ENCODE measurements at places on chromosomes 5 and 9.

GRCh38 chr9:83449983-83450382 is 88.2 kb downstream of the FRMD3 start:
- DNase-seq, result peak; percentile 27

DNA sequence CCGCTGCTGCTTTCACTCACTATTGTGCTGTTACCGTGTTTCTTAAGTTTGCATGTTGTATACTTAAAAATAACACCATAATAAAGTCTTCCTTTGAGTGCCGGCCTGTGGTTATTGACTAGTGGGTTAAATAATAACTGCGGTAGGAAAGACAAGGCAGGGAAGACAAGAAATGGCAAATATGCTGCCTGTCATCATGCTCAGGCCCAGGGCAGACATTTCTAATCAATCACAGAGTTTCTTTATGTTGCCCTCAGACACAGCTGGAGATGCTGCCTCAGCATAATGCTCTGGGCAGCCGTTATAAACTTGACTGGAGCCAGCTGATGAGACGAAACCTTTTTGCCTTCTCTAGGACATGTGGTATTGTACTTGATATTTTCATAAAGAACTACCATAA is 215.0 kb downstream of the GAPVD1 start:
- no peak for DNase-seq

DNA sequence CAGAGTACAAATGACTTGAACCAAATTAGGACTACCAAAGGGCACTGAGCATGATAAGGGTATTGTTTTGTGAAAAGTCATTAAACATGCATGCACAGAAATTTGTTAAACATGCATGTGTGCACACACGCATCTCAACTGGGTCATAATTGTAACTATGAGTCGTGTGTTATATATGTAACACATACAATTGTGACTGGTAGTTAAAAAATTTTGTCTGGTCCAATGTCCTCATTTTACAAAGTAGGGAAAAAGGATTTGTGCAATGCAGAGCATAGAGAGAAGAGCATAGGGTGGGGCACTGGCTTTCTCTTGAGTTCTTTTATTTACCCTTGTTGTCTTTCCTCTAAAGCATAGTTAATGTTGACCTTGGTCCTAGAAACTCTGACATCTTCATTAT is 19.3 kb upstream of the IGFBPL1 start:
- no peak for DNase-seq

DNA sequence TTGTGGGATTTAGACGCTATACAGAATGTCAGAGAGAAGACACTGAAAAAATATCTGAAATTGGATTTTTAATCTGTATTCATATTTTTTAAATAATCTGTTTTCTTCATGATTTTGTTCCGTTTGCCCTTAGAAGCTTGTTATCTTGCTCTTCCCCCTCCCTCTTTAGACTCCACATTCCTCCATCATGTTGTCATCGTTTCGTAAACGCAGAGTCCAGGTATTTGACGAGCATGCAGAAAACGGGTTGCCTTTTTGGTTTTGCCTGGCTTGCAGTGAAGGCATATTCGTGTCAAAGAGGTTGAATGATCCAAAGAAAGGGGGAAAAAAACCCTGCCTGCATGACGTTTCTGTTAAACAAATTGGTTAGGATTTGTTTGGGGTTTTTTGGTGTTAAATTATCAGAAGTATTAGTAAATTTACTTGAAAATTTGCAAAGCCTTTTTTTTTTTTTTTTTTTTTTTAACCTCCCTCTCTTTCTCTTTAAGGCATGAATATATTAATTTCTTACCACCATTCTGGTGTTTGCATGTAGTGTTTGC is 2.9 kb downstream of the SPTAN1 start:
- DNase-seq, result no peak

DNA sequence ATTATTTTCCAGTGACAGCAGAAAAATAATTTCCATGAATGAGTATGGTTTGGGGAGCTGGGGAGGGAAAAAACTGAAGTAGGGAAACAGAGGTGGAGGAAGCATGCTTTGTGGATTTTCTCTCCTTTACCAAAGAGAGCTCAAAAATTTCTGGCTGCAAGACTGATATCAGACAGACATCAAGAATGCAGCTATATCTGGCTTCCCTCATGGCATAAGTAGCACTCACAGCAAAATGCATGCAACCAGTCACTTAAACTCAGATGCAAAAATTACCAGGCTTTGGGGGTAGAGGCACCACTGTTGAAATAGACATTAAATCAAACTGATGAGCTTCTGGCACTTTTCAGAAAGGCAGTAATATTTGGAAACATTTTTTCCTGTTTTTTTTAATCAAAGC is 196.9 kb downstream of the TSSK1B start:
- DNase-seq, result no peak

DNA sequence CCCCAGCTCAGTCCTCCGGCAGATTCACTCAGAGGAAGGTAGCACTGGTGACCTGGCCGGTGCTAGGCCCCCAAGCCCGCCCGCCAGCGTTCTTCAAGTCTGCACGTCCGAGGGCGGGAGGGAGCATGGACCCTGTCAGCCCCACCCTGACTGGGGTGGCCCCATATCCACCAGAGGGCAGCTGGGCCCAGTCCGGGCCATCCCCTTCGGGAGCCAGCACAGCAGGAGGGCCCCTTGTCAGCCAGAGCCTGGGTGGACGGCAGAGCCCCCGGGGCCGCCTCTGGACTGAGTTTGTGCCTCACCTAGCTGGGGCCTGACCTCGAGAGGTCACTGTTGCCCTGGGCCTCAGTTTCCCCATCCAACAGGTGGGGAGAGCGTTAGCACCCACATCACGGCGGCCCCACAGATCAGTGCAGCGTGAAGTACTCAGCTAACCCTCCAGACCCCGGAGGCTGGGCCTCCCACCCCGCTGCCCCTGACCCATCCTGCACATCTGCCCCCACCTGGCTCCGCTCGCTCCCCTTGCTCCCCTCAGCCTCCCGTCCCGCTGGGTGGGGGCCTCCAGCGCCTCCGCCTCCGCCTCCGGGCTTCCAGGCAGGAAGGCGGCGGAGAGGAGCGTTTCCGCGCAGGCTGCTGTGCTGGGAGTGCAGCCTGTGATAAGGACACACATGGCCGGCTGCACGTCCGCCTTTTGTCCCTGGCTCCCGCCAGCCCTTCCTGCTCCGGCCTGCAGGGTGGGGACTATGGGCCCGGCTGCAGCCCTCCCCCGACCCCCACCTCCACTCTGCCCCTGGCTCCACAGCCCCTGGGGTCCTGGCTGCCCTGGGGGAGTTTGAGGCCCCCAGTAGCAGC is 16.6 kb upstream of the EGFL7 start:
- DNase-seq, result no peak

DNA sequence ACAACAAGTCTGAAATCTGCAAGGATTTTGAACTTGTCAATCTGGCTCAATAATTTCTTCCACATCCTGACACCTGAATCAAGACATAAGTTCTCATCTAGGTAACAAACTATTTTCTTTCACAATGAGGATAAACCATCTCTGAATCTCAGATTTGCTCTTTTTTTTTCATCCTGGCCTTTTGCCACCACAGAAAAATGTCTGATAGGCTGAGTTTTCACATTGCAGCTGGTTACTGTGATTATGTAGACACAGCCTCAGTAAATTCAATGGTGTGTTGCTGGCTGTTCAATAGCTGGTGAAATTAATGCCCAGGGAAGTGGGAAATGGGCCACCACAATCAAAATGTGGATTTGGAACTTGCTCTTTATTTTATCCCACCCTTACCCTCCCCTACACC is 2.8 kb upstream of the ADRA1B start:
- no peak for DNase-seq

GRCh38 chr5:111741278-111741677 is 15.7 kb downstream of the NREP start:
- peak; percentile 23 for DNase-seq

DNA sequence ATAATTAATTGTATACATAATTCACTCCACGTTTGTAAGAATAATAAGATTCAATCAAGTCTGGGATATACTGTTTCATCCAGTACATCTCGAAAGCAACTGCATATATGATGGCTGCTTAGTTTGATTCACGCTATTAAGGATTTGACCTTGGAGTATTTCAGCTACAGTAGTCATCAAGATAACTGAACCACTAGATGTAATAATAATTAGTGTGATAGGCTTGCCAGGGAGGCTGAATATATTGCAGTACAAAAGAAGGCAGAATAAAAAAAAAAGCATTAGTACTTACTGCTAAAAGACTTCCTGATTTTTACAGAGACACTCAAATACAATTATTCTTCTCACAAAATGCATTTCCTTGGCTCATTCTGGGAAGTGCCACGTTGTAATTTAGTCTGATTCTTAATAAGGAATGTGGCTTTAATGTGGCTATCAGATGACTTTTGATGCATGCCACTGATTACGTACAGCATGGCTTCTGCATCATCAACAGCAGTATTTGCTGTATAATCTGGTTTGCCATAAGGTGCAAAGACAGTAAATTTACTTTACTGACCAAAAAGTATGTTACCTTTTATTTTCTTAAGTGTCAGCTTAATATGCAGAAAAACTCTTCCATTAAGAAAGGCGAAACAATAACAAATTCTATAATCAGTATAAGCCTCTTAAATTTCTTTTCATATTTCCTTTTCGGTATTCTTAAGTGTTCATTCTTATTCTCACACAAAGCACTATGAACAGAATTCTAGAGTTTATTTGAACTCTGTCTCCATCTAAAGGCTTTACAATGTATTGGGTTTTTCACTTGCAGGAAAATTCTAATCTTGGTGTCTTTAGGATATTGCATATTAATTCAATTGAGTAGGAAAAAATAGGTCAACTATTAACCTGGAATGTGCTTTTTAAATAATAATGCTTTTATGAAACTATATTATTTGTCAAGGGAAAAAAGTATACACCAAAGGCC is 166.4 kb downstream of the SLF1 start:
- peak; percentile 8 for DNase-seq

DNA sequence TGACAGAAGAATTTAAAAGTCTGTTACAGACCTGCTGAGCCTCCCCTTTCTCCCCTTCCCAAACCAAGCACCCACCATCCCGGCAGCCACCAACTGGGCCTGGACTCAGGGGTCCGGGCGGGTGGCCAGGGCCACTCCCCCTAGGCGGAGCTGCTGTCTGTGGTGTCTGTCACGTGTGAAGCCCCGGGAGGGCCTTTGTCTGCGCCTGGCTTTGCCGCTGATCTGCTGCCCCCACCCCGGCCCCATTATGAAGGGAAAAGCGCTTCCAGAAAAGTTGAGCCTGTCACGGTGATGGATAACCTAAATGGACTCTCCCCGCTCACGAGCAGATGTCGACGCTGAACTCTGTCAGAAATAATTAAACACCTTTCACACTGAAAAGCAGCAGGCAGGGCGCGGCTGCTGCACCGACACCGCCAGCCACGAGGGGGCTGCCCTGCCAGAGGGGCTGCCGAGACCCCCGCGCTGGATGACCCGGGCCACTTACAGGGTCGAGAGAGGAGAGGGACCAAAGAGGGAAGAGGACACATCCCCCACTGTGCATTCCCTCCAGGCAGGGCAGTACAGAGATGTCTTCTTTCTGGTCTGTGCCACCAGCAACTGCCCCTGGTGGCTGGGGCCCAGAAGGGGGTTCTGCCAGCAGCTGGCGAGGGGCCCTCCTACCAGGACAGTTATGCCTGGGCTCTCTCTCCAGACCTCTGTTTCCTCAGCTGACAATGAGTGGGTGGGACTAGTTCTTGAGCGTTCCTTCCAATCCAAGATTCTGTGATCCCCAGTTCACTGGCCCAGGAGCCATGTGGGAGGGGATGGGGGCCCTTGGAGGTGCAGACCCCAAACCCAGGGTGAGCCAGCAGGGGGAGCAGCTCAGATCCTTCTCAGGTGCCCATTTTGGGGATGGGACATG is 36.0 kb upstream of the BARHL1 start:
- peak; percentile 54 for DNase-seq

GRCh38 chr5:134664448-134664847 is 15.9 kb downstream of the SEC24A start:
- DNase-seq, result no peak

DNA sequence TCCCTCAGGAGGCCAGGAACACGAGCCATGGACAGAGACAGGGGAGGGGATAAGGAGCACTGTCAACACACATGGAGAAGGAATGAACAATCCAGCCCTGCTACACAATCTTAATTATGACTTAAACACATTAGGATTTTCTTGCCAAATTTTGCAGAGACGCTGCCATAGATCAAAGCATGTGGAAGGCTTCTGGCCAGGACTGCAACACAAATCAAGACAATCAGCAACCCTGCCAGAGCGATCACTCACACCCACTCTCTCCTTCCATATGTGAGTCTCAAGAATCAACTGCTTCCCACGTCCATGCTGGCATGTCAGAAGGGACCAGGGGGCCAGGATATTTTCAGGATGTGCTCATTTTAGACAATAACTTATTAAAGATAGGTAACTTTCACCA is 85.6 kb downstream of the ROR2 start:
- no peak for DNase-seq

GRCh38 chr5:151039665-151040064 is 19.3 kb downstream of the GPX3 start:
- DNase-seq, result no peak

DNA sequence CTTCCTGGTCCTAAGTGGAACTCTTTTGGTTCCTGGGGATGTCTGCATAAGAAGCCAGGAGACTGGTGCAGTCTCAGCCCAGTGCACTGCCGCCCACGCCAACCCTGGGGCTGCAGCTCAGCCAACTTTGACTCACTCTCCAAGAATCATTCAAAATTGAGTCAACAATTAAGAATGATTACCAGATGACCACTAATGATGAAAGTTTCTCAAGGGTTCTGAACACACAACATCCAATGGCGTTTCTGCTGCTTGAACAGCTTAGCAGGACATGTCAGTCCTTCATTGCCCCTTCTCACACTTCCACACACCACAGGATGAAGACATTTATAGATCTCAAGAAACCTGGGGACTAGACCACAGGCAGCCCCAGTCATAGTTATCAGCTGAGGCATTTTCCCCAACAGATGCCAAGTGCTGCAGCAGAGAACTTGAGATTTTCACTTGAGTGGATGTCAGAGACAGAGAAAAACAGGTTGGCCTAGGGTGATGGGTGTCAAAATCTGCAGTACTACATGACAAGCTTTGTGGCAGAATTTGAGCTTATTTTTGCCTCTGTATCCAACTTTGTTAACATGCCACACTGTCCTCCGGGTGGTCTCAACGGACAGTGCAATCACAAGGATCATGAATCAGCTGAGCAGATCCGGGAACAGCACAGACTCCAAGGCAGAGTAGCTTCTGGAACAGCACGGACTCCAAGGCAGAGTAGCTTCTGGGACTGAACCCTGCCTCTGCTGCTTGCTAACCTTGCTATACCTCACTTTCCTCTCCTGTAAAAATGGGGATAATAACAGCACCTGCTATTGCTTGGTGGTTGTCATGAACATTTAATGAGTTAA is 356.1 kb downstream of the SPOCK1 start:
- DNase-seq, result no peak

DNA sequence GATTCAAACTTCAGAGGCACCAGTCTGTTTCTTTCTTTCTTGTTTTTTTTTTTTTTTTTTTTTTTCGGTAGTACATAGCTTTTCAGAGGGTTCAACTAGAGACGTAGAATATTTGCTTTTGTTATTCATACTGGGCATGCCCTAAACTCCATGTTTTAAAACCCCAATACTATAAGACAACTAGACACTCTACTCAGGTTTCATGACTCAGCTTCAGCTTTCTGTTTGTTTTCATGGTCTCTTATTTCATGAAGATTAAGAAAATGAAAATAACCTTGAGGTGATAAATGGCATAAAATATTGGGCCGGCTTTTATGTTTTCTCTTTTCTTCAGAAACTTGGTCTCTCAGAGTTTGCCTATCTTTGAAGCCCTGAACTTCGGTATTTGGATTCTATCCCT is 2126.3 kb upstream of the ACO1 start:
- DNase-seq, result no peak

GRCh38 chr5:5373351-5373989 is 49.0 kb upstream of the ICE1 start:
- DNase-seq, result no peak

- no peak for DNase-seq
Measured at GRCh38 chr5:39328731-39329130, 35.6 kb downstream of the C9 start.
